ENCODE measurements at places on chromosomes 4 and X.

DNA sequence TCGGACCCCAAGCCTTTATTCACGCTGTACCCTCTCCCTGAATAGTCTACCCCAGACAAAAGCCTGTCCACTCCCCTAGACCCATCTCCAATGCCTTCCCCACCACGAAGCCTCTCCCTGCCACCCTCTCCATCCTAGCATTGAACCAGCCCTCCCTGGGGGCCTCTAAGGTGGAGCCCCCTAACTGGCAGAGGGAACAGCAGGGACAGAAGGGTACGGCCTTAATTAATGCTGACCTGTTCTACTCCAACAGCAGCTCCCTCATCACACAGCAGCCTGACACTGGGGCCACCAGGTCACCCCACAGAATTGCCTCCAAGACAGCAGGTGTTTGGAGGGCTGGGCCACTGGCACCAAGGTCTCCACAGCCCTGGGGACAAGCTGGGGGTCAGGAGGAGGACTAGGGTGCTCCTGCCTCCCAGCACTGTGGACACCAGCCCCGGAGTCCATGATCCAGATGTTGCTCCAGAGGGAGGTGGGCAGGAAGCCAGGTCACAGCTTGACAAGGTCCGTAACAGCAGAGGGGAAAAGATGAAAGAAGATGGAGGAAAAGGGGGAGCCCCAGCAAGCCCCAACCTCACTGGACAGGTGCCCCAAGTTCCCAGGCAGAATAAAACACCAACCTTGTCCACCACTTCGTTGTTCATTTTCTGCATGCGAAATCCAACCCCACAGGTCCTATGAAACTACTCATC, 3.7 kb downstream of the CRMP1 start:
- DNase-seq = no peak

- DNase-seq = no peak
Observed at GRCh38 chr4:93203708-93204107, 624.8 kb upstream of the ATOH1 start.

GRCh38 chrX:37349221-37350033, at the start of gene PRRG1:
Gene PRRG1, plus strand, starts transcription at chrX:37349364. Its CDS starts 56,886 bp downstream, at chrX:37406250.
- peak; percentile 86 for DNase-seq

GRCh38 chr4:83603129-83603528, 67.2 kb downstream of the GPAT3 start:
- no peak for DNase-seq

DNA sequence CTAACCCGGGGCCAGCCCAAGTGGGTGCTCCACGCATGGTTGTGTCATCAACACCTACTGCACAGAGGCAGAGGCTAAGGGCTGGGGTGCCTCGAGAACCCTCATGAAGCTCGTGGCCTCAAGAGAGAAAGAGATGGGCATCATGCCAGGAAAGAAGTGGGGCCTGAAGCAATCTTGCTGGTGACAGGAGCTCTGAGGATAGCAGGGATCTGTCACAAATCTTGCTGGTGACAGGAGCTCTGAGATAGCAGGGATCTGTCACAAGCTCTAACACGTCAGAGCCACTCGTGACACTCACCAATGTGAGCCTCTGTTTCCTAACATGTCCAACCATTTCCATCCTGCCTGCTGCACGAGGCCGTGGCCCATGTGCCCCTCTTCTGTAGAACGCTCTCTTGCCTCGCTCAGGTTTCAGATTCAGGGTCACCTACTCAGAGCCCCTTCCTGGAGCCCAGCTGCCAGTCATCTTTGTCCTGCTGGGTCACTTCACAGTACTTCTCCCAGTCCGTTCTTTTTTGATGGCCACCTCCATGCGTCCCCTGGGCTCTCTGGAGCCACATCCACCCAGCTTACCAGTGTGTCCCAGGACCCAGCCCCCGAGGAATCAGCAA, 21.1 kb downstream of the PNMA6E start:
- DNase-seq = no peak

DNA sequence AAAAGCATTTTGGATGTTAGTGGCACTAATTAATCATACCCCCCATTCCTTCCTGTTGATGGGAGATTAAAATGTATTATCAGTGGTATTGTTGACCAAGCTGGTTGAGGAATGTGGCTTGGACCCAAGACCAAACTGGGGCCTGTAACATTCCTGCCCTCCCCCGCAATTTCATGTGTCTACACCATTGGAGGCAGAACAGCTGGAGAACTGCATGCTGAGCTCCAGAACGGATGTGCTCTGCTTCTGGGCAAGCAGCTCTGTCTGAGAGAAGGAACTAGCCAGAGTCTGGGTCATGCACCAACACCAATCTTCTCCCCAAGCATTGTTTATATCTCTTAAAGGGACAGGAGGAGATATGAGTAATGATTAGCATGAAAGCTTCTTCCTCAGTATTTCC, 185.5 kb downstream of the CEP135 start:
- DNase-seq = no peak

GRCh38 chr4:101886826-101887225, 96.3 kb downstream of the BANK1 start:
- DNase-seq = no peak

All from D341Med (cell line).